ENCODE measurements at places on chromosomes 4 and X.
A peak's percentile ranks its signal among the peaks of the same experiment; 100 is the strongest.

DNA sequence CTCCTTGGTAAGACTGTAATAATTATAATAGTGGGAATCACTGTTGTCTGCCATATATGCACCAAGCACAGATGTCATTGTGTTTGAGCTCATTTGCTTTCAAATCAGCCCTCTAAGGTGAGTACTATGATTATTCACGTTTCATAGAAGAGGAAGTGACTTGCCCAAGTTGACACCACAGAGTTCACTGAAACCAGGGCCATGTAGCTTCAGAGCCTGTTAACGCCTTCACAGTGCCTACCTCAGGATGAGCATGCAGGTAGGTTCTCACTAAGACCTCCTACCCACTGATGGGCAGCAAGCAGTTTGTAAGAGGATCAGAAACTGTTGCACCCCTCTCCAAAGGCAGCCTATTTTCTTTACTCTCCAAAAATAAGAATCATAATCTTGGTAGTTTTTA lies 27.4 kb downstream of the TMPRSS11A start:
- no peak for DNase-seq

DNA sequence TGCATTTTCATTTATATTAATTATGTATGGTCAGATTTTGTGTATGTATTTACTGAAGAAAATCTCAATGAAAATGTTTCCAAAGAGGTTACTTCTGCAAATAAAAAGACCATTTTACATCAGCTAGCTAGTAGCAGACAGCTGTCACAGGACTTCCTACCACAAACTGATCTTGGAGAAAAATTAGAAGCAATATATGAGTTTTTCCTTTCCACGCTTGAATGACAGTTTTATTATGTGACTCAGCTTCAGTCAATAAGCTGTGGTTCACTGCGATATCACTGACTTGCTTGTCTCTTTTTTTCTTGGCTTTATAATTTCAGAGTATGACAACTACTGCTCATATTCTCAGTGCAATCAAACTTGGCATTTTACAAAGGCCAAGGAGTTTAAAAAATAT lies 787.4 kb upstream of the GALNTL6 start:
- DNase-seq, result no peak

DNA sequence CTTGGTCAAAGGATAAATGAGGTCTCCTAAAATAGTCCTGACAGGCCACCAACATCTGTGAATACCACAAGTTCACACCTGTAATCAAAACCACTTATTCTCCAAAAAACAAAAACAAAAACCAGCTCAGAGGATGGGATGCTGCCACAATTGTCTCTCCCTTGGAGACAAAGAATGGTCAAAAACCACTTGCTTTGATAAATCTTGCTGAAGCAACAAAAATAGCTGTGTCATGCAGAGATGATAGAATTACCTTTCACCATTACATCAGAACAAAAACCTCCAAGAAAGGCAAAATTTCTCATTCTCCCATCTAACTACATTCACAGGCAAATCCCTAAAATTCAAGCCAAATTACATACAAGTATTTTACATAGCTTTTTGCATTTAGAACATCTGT lies 180.4 kb downstream of the MAML3 start:
- DNase-seq, result no peak

DNA sequence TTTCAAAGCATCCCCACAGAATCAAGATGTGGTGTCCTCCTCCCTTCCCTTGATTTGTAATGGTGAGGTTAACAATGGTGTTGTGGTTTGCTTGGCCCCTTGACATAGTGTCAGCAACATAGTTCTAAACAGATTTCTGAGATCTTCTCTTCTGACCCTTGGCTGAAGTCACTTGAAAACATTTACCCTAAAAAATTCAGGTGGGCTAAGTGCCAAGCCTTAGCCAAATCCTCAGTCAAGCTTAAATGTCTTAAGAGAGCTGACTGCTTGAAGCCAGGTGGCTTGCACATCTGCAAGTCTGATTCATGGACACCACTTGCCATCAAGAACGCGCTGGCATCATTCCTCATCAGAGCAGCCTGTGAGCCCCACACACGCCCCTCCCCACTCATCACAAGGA lies 173.2 kb downstream of the MGST2 start:
- DNase-seq, result no peak

GRCh38 chr4:146742416-146742815 lies 103.7 kb downstream of the POU4F2 start:
- DNase-seq, result no peak

- DNase-seq, result no peak
Measured at GRCh38 chrX:23819385-23820234, 36.6 kb downstream of the SAT1 start.

GRCh38 chr4:11741190-11741652 lies 312.5 kb upstream of the HS3ST1 start:
- DNase-seq, result no peak

- DNase-seq, result peak; percentile 26
Measured at GRCh38 chrX:9873952-9874351, 87.7 kb downstream of the SHROOM2 start.

GRCh38 chr4:46390355-46391058 lies 579 bp upstream of the GABRA2 start:
- DNase-seq, result no peak

GRCh38 chr4:126065016-126065415 lies 750.3 kb downstream of the FAT4 start:
- no peak for DNase-seq

GRCh38 chrX:12013211-12013618 lies 125.1 kb upstream of the FRMPD4 start:
- DNase-seq, result no peak

DNA sequence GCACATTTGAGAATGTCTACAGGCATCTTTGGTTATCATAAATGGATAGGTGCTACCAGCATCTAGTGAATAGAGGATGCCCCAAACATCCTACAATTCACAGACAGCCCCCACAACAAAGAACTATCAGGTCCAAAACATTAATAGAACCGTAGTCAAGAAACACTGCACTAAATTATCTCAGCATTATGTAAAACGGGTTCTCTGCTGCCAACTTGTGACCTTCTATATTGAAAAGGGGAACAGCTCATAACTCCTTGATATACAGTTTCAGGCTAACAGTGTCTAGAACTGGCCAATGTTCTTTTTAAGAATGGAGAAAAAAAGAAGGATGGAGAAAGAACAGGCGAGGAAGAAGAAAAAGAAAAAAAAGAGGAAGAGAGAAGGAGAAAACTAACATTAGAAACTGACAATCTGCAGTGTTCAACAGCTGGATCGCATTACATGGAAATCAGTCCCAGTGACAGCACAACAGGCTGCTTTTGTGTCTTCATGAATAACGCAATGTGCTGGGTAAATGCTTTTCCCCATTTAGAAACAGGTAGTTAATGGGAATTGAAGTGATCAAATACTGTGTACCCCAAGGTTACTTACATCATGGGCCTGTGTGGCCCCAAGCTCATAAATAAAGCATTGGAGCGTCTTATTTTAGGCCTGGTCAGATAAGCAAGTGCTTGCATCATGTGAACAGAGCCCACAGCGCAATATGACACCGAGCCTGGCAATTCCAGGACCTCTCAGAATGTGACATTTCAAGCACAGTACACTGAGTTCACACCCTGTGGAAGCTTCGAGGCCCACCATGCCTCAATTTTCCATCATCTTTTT lies 339.5 kb downstream of the DHX15 start:
- no peak for DNase-seq

GRCh38 chrX:4239650-4240540 lies 526.4 kb upstream of the PRKX start:
- no peak for DNase-seq

- no peak for DNase-seq
Measured at GRCh38 chr4:145623831-145624230, 4.6 kb downstream of the MMAA start.

DNA sequence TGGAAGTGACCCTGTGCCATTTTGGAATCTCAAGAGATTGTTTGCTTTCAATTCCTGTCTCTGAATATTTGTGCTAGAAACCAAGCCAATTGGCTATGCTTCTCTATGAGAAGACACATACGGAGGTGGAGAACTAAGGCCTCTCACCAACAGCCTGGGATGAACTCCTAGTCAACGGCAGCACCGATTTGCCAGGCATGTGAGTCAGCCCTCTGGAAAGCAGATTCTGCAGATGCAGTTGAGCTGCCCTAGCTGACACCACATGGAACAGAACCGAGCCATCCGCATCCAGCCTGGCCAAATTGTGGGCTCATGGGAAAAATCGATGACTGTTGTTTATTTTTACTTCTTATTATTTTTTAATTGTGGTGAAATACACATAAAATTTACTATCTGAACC lies 58.2 kb upstream of the WDFY3 start:
- no peak for DNase-seq

DNA sequence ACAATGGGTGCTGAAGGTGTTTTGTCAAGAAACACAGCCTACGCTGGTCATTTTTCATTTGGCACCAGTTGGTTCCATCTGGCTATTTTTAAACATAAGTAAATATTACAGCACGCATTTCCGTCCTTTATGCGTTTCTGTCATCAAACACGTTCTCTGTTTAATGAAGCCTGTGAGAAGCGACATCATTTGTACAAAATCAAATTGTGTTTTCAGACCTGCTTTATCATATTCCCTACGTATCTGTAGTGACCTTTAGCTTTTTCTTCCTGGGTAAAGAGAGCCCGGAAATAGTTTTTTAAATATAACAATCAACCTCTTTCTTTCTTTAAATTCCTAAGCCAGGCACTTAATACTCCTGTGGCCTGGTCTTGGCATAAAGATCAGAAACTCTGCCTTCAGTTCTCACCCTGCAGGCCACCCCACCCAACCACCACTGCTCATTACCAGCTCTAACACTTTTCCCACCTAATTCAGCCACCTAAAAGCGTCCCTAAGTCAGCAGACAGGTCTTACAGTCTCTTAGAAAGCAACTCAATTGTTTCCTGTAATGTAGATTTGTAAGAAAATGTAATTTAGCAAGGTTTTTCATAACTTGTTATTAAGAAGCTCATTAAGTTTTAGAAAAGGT lies 30.4 kb downstream of the ACSL1 start:
- no peak for DNase-seq

DNA sequence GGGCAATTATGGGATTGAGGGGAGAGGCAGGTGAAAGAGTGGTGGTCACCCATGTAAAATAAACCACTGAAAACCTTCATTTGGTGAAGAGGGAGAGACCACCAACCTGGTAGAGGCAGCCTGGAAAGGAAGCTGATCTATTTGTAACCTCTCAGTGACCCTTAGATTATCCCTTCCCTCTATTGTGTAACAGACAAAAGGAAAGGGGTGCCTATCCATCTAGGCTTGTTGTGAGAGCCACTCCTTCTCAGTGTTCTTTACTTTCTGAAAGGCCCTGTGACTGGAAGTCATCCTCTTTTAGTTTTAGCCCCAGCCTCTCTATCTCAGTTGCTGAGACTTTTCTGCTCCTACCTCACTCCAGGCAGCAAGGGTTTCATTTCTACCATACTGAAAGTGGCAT lies 142.4 kb downstream of the TMEM164 start:
- DNase-seq, result no peak

DNA sequence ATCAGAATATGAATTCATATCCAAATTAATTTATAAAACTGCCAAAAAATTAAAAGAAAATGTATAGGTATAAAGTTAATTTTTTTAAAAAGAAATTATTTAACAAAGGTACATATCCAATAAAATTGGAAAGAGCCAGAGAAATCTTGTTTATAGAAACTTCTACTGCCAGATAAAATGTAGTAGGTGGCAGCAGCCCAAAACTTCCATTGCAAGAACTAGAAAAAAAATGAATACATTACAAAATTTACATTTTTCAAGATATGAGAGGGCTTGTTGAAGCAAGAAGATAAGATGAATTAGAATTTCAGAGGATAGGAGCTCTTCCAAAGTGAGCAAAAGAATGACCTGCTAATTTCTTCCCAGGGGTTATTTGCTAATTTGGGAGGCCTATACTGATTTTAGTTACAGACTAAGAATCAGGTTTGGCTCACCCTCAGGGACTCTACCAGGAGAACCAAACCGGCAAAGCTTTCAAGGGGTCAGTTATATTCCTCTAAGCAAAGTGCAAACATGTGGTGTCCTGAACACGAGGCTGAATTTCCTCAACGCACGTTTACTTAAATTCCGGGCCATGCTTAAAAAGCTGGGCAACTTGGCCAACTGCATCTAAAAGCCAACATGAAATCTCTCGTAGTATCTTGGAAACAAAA lies 17.5 kb downstream of the ANKRD50 start:
- no peak for DNase-seq

GRCh38 chr4:182380771-182381181 lies 137.6 kb downstream of the TENM3 start:
- no peak for DNase-seq

- no peak for DNase-seq
Measured at GRCh38 chr4:166658585-166658984, 575.7 kb downstream of the SPOCK3 start.

GRCh38 chrX:87525771-87526229 lies 8.2 kb downstream of the KLHL4 start:
- no peak for DNase-seq
